ENCODE measurements at places on chromosomes 12 and 14.

- no peak for DNase-seq
These were observed 60.1 kb upstream of the CCND2 start for GRCh38 chr12:4213471-4213870.

DNA sequence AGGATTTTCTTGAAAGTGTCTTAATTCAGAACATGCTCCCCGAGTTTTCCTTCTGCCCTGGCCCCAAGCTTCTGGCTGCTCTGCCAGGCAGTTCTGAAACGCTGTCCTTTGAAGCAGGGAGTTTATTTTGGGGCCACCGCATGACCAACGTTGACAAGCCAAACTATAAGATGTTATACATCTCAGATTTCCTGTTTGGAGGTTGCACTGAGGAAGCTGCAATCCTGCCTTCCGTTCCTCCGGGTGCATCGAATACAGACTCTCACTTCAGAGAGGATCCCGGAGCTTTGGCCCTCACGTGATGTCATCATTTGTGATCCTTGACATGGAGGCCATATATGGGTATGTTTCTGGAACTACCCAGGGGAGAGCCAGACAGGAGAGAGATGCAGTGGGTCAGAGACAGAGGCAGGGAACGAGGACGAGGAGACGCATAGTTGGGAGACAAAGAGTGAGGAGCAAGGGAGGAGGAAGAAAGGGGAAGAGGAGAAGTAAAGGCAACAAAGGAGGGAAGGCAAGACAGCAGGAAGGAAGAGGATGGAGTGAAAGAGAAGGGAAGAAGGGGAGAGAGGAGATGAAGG, at the start of gene ASB2:
TSS of gene ASB2 (minus strand) at position 94 of the 581 bp plus-strand sequence. CDS start 12,031 bp downstream, outside the sequence.
- no peak for DNase-seq

DNA sequence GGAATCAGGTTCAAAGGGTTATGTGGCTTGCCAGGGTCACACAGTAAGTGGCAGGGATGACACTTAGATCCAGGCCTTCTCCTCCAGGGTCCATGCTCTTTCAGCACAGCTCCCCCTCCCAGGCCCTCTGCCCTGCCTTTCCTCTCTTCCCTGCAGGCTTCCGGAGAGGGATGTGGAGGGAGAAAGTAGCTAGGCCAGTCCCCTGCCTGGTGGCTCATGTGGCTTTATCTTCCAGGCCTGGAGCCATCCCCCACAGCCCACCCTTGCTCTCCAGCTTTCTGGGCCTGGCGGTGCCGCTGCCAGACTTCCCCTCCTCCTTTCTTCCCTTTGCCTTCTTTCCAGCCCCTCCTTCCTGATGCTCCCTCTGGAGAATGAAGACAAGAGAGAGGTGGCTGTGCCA, 1.7 kb downstream of the PSMB11 start:
- no peak for DNase-seq

DNA sequence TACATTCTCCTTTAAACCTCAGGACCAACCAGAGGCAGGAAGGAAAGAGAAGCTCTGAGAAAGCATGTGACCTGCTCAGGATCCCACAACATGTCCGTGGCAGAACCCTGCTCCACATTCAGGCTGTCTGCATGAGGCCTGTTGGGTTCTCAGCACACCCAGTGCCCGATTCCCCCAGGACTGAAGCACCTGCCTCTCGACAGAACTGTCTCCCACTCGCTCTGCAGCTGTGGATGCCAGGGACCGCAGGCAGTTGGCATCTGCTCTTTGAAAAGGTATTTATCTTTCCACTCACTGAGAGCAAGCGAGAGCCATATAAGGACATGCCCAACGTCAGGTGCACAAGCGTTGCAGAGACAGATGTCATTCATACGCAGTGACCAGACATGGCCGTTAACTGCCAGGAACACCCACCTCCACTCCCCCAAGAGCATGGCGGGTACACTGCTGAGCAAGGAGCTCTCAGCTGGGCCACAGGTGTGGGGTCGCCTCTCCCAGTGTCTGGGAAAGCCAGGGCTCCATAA, 18.9 kb downstream of the PITPNM2 start:
- DNase-seq: no peak

DNA sequence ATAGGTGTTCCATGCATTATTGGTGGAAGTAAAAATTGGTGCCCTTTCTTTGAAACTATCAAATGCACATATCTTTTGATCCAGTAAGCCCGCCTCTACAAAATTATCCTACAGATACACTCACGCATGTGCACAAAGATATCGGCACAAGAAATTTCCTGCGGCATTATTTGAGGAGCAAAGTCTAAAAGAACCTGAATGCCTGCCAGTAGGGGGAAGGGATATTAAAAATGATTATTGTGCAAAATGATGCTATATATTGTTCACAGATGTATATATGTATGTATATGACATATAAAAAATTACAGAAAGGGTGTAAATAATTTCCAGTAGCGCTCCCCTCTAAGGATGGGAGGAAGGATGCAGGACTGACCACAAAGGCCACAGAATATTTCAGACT, 24.7 kb upstream of the ADIPOR2 start:
- DNase-seq: no peak

GRCh38 chr12:2300886-2301285, 248.1 kb downstream of the CACNA1C start:
- DNase-seq: no peak

- peak; percentile 38 for DNase-seq
These were observed 21.7 kb upstream of the SLC10A1 start for GRCh38 chr14:69818758-69819191.

- DNase-seq: no peak
These were observed 60.0 kb downstream of the FAR2 start for GRCh38 chr12:29208936-29209701.

GRCh38 chr14:71885301-71885700, 46.9 kb upstream of the RGS6 start:
- no peak for DNase-seq

DNA sequence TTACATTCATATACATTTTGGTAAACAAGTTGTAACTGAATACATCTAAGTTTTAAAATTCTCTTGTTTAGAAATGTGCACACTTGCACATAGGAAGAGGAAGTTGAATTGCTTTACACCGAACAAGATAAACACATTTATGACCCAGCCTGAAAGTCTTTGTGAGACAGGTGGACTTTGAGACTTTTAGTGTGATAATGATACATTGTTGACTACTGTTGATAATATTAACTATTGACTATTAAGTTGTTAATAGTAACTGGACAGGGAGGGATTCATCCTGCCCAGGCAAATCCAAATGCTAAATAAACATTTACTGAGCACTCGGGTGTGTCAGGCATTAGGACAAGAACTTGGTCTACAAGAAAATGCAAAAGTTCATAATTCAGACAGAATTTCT, 68.0 kb downstream of the AVPR1A start:
- no peak for DNase-seq

GRCh38 chr12:91591639-91591987, 409.0 kb upstream of the DCN start:
- DNase-seq: no peak

GRCh38 chr12:16608946-16609539, 3.1 kb upstream of the LMO3 start:
- DNase-seq: peak; percentile 33

DNA sequence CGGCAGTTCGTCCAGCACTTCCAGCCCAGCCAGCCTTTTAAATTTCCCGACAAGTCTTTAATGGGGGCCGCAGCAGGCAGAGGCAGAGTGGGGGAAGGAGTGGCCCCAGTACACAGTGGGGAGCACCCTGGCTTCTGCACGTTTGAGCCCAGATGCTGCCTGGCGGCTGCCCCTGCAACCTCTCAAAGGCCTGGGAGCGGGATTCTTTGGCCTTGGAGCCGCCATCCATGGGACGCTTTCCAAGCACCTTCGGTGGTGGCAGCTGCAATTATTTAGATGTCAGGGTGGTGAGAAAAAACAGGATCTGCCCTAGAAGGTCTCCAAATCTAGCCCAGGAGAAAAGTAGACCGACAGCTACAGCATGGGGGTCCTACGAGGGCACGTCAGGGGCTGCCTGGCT, 46.0 kb downstream of the FAM222A start:
- no peak for DNase-seq

- no peak for DNase-seq
These were observed 67.8 kb downstream of the GALNT8 start for GRCh38 chr12:4787965-4788364.

- DNase-seq: no peak
These were observed 590.5 kb upstream of the ATP2B1 start for GRCh38 chr12:90299121-90299520.

DNA sequence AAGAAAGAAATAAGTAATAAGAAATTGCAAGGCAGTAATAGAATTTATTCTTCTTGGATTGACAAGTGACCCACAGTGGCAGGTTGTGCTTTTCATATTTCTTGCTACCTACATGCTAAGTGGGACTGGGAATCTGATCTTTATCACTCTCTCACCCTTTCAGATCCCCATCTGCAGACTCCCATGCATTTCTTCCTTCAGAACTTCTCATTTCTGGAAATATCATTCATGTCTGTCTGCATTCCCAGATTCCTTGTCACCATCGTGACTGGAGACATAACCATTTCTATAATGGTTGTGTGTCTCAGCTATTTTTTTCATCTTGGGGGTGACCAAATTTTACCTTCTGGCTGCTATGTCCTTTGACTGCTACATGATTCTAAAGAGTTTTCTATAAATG, 4.0 kb upstream of the OR6C65 start:
- no peak for DNase-seq

DNA sequence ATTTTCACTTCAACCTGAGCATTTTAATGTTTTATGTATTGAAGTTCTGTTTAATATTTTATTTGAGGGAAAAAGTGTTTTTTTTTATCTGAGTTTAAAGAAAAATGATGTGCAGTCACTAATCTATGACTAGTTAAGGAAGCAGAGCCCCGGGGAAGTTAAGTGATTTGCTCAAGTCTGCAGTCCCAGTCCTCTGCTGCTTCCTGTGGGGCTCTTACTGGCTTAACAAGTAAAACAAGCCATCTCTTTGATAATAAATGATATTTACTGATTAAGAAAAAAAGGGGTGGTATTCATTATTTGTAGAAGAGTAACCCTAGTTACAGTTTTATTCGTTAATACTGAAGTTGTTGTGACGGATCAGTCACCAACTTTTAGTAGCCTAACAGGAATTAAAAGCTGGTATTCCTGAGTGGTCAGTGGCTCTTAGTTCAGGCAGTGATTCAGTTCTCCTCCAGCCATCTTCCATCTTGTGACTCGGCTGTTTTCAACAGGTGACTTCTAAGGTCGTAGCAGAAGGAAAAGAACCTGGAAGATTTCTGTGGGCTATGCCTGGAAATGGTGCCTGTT, 21.7 kb downstream of the BICDL1 start:
- DNase-seq: no peak

DNA sequence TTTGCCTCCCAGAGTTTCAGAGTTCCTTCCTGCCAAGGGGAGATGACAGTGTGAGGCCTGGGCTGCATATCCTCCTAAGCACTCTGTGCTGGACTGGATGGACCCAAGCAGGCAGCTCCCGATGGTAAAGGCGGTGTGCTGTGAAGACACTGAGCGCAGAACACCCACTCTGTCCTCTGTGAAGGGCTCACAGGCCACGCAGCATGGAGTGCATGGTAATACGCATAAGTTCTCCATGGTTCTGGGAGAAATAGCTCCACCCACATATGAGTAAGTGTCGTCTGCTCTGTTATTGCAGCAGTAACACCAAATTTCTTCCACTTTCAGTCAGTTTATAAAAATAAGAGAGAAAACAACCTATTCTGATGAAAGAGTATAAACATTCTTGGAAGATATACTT, 55.8 kb downstream of the TMEM30B start:
- DNase-seq: no peak

- no peak for DNase-seq
These were observed 71.5 kb upstream of the ARID2 start for GRCh38 chr12:45658020-45658419.
